Vagina (tissue), 2 donors: ENCODE measurements at places on chromosomes 1 and 21.

DNA sequence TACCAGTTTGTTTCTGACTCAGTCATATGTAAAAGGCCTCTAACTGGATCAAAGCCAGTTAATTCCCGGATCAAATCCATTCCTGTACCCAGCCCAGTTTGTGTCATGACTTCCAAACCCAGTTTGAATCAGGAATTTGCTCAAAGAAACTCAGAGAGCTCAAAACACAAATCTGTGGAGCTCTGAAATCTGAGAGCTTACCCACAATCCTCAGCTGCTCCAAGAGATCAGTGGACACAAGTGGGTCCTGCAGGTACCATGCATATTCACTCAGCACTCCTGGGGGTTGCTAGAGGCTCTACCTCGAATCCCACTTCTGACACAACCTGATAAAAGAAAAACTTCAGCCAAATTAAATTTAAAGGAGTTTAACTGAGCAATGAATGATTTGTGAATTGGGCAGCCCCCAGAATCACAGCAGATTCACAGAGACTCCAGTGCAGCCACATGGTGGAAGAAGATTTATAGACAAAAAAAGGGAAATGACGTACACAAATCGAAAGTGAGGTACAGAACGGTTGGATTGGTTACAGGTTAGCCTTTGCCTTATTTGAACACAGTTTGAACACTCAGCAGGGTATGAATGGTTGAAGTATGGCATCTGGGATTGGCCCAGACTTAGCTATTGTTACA lies 11.9 kb upstream of the MRPL55 start:
- DNase-seq: no peak

- DNase-seq: no peak
Observed at GRCh38 chr1:199721001-199721400, 306.5 kb upstream of the NR5A2 start.

DNA sequence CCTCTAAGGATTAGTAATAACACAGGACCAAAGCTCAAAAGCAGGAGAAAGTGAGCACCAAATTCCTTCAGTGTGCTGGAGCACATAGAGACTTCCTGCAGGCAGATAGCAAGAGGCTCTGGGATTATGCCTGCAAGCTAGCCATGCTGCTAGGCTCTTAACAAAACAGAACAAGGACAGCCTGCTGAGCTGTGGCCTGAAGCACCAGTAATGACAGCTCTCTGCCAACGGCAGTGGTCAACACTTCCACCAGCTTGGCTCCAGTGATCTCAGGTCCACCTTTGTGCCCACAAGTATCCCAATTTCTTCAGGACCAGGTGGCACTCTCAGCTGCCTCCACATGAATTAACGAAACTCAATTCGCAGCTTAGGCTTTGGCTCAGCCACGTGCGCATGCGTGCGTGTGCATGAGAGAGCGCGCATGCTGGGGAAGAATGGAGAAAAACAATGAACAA lies 64.2 kb downstream of the SLC45A1 start:
- DNase-seq: no peak

- no peak for DNase-seq
Observed at GRCh38 chr1:201319631-201320030, 36.3 kb downstream of the PKP1 start.

DNA sequence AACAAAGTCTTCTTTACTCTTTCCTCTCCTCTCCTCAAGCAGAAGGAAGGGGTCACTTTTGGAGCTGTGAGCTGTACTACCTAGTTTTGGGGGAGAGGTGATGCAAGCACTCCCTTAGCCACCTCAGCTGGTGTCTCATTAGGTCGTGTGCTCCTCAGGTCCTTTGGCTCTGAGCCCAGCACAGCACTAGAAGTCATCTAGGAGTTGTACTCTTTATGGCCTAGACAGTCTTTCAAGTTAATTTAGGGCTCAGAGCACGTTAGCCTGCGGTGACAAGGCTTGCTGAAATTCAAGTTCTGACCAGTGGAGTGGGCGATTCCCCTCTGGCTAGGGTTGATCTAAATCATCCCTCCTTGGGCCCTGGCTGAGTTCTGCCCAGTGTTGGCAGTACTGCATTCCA lies 48.0 kb upstream of the WDR26 start:
- no peak for DNase-seq

DNA sequence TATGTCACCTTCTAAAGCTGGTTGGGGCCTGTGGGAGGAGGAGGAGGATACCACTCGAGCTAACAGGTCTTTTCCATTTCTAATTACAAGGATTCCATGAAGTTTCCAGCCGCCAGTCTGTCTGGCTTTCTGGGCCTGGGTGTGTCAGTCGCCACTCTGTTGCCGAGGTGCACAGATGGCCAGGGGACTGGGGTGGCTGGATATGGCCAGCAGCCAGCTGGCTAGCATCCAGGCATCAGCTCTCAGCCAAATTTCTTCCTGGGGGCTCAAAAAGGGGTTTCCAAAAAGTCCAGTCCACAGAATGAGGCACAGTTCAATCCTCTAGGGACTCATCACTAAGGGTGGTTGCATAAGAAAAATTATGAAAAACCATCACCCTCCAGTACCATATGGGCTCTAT lies 32.4 kb downstream of the ITPKB start:
- DNase-seq: no peak

DNA sequence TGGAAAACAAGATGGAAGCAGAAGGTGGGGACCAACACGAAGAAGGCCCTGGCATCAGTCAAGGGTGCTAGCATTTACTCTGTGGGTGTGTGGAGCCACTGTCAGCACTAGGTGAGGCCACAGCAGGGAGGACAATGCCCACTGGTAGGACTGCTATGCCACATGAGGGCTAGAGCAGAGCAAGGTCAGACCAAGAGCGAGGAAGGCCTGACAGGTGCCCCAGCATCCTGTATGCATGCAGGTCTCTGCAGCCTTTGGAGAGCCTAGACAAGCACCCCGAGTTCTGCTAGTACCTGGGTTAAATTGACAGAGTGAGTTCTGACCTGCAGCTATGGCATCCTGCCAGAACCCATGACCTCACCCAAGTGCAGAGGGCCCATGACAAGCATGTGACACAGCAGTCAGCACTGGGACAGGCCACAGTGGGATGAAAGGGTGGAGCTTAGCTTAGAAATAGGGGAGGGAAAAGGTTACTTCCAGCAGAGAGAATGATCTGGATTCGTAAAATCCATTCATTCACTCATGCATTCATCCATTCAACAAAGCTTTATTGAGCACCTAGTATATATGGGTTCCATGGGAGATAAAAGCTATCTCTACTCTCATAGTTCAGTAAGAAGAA lies 9.0 kb upstream of the CSF1 start:
- DNase-seq: no peak

DNA sequence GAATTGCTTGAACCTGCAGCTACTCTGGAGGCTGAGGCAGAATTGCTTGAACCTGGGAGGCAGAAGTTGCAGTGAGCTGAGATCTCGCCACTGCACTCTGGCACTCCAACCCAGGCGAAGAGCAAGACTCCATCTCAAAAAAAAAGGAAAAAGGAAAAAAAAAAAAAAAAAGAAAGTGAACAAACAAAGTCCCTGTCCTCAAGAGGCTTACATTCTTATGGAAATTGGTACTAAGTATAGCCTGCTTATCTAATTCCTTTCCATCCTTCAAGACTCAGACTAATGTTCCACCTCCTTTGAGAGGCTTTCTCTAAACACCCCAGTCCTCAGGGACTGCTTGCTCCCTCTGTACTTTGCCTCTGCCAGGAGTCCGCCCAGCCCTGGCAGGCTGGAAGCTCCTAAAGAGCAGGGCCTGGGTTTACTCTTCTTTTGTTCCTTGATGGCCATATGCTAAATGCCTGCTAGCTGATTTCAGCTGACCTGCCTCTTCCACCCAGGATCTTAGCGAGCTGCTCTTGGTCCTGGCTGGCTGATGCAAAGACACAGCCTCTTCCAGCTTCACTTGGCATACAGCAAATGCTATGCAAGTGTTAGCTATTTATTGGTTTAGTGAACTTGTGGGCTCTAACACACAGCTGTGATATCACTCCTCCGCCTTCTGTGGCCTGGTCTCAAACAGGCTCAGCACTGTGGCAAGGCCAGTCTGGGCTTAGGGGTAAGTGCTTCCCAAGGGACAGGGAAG lies 9.8 kb downstream of the SLC9A1 start:
- no peak for DNase-seq

GRCh38 chr1:165060285-165060793 lies 296.2 kb downstream of the LMX1A start:
- DNase-seq: no peak

DNA sequence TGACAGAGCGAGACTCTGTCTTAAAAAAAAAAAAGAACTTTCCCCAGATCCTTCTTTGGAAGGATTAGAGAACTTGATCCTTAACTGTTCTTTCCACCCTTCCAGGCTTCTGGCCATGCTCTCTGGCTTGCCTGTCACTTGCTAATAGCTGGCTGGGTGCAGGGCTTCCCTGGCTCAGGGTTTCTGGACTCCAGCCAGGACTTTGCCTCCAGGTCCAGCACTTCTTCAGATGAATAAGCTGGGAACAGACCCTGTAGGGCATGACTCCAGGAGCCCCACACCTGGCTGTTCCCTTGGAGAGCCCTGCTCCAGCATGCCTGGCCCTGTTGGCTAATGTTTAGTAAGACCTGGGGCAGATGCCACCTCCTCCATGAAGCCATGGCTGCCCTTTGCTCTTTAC lies 3.3 kb upstream of the NT5C1A start:
- no peak for DNase-seq

DNA sequence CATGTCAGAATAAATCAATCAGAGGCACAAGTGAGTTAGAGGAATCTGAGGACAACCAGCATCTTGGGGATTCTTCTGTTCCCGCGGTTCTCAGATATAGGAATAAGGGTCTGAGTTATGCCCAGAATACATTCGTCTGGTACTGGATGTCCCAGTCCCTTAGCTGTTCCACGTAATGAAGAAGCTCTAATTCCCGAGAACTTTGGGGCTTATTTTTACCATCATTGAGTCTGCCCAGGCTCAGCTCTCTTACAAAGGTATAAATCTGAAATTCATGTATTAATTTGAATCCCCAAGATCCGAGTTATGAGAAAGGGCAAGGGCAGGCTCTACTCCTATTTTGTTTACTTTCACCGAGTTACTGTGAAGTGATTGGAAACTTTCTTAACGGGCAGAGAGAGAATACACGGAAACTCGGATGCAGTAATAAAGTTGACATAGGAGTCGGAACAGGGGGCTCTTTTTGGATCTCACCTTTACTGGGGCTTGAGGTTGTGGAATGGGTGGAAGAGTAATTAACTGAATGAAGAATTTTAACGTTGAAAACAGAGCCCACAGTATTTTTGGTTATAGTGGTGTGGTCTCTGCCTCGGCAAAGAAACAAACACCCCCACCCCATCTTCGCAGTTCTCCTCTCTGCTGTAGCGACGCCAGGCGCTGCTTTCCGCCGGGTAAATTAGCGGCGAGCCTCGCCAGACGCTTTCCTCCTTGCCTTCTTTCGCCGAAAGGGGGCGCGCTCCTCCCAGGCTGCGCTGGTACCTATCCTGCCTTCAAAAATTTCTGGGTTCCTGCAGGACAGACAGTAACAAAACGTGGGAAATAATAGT lies 7.1 kb downstream of the PRRX1 start:
- DNase-seq: no peak

DNA sequence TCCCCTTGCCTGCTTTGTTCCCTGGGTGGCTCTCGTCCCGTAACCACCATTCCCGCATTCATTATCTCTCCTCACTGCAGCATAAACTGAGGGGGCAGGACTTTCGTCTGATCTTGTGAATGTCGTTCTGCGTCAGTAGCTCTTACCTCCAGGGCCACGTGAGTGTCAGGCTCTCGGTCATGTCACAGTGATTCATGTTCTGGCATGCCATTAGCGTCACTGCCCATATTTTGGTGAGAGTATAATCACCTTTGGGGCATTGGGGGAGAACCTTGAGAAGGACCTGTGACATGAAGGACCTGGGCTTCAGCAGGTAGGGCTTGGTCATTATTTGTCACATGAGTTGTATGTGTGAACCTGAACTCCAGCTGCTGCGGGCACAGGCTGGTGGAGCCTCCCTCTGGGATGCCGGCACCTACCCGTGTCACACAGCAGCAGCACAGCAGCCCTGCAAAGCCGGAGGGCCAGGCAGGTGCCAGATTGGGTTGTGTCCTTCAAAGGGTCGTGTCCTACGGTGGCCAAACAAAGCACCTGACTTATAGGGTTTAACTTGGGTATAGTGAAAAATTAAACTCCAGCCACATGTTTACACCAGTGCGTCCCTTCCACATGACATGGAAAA lies 68.5 kb downstream of the BACE2 start:
- DNase-seq: no peak

DNA sequence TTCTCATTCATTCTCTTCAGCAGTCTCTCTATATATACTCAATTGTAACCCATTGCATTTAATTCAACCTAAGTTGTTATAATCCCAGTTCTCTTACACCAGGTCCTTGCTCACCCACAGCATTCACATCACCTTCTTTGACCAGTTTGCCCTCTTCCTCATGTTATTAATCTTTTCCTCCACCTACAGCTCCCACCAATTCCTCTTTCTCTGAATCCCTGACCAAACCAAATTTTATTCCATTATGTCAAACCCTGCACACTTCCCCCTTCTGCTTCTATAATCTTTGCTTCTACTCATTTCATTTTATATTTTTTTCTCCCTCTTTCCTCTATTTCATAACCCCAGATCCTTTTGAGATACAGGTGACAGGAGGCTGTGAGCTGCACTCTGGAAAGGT lies 1.4 kb downstream of the CD1A start:
- no peak for DNase-seq

DNA sequence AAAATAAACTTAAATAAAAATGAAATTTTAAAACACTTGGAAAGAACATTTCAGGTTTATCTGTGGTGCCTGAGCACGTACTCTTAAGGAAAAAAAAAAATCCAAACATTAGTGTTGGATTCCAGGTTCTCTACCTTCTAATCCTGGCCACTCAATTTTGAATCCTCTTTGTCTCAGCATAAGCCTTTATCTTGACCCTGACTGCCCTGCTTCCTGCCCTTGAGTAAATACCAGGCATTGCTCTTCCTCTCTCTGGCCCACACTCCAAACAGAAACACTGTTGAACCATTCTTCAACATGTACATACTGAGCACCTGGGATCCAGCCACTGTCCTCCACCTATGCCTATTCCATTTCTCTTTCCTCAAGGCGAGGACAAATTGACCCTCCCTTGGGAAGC lies 11.4 kb upstream of the VANGL1 start:
- no peak for DNase-seq

DNA sequence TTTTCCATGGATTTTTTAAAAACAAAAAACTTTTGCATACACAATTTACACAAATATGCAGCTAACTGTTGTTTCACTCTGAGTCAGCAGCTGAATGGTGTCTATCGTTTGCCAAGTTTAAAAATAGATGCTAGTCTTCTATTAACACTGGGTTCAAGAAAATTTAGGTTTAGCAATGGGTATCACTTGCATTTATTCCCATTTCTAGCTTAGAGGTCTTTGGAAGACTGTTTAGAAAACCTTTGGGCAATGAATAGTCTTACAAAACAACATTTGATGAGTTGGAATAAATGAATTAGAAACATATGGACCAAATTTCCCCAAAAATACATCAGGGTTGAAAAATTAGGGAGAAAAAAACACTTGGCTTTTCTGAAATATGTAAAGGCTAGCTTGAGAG lies 165.8 kb downstream of the LYPLAL1 start:
- no peak for DNase-seq

DNA sequence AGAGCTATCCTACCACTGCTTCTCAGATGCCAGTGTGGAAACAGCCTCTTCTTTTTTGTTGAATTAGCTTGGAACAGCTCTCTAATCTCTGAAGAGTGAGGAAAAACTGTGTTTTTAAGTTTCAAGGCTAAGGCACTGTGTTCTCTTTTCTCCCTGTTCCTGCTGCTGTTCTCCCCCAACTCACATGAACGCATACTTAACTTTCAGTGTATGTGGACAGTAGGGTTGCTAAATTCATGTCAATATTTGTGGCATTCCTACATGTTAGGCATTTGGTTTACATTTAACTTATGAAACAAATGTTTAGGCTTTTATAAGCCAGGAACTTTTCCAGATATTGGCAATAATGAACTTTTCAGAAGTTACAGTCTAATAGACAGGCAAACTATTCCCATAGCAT lies 6.8 kb downstream of the BACH1 start:
- DNase-seq: no peak
